Naive thymus-derived CD8-positive, alpha-beta T cell (primary cell): ENCODE measurements at places on chromosomes 1 and 21.

GRCh38 chr1:44660176-44660575 is 14.1 kb downstream of the TMEM53 start:
- DNase-seq, result no peak

DNA sequence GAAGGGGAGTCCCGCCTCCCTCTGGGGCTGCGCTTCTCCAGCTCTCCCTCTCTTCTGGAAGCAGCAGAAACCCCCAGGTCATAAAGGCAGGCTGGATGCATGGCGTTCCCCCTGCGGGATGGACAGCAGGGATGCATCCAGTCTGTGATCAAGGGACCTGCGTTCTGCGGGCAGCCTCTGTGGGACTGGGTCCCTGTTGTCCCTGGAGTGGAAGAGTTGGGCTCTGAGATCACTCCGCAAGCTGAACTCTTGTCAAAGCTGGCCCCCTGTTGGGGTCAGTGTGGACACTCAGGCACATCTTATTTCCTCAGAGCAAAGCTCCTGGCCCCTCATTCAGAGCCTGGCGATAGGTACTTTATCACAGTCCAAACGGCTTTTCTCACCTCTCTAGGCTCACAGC is 341.2 kb downstream of the PTPRU start:
- no peak for DNase-seq

DNA sequence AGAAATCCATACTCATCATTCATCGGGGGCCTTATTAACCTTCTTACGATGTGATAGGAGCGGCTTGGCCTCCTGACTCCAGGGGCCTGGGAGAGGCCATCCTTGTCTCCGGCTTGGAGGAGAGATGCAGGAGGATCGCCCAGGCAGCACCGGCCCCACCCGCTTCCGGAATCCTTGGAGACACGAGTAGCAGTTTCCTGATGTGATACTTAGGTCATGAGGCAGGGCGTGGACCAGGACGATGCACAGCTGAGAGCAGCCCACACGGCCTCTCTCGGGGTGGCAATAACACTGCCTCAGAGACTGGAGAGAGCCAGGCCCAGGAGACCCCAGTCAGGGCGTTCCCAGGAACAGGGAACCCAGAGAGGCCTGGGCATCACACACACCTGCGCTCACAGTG is 163.6 kb upstream of the ARHGEF16 start:
- DNase-seq, result no peak

DNA sequence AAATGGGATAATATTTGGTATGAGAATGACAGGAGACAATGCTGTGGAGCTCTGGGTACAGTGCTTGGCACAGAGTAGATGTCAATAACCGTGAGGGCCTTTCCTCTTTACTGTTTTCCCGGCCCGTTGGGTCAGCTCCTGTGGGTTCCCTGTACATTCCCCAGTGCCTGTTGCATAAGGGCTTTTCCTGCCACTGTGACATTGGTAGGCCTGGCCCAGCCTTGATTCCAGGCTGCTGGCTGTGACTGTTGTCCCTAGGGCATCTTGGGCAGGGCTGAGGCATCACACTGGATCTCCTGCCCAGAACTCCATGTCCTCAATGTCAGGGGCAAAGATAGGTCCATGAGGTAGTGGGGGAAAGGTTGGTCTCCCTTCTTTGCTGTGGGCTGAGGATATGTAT is 25.8 kb upstream of the MYCL start:
- DNase-seq, result no peak

- no peak for DNase-seq
Measured at GRCh38 chr1:61536174-61537108, 188.5 kb downstream of the TM2D1 start.

GRCh38 chr1:240737298-240737697 is 125.3 kb upstream of the GREM2 start:
- DNase-seq, result no peak

DNA sequence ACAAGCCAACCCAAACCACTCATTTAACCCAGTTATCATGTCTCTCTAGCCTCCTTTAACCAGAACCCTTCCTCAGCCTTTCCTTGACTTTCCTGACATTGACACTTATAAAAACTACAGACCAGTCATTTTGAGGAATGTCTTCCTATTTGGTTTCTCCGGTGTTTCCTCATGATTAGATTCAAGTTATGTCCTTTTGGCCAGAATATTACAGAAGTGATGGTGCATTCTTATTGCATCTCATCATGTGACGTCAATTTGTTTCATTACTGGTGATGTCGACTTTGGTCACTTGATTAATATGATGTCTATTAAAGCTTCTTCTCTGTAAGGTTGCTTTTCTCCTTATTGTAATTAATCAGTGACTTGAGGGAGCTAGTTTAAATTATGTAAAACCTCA is 6.1 kb upstream of the RCSD1 start:
- no peak for DNase-seq

- DNase-seq, result peak; percentile 22
Measured at GRCh38 chr1:52032785-52033131, 852 bp downstream of the KTI12 start.

DNA sequence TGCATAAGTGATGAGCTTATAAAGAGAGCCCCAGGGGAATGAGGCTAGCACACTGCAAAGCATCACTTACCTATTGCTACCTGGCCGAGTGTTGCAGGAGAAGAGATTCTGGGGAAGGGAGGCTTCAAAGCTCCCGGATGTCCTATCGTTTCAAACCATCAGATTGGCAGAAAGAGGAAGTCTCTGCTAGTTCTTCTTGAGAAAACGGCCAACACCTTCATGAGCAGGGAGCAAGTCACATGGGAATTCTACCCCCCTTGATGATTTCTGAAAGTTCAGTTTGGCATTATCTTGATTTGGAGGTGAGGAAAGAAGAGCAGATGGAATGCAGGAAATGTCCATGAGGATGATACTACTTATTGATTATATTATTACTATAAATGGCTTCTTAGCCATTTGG is 16.2 kb downstream of the SYF2 start:
- no peak for DNase-seq

- DNase-seq, result no peak
Measured at GRCh38 chr21:32141318-32141633, 137.6 kb downstream of the MIS18A start.

DNA sequence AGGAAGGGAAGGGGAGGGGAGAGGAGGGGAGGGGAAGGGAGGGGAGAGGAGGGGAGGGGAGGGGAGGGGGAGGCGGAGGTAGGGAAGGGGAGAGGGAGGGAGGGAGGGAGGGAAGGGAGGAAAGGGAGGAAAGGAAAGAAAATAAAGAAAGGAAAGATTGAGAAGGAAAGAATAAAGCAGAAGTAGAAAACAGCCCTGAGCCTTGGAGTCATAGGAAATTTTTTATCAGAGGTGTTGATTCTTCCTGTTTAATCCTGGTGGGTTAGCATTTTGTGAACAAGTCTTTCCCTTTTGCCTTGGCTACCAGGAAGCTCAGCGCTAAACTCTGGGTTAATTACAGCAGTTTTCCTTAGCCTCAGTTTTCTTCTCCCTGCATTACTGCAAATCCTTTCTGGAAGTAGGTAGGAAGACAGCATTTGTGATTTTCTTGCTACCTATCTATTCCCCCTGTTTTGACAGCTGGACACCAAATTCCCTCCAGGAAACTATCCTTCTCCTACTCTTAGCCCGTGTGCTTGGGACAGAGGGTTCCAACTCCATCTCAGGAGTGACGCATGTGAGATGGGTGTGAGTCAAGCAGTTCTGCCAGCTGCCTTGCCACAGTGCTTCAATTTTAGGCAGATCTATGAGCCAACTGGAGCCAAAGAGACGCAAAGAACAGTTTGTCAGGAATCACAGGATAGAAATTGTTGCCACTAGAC is 26.9 kb downstream of the TOMM20 start:
- DNase-seq, result no peak

GRCh38 chr21:33308586-33309490 is 15.9 kb upstream of the IFNAR1 start:
- no peak for DNase-seq

GRCh38 chr1:90834886-90835660 is 118.0 kb upstream of the BARHL2 start:
- DNase-seq, result no peak

GRCh38 chr1:65477414-65478378 is 57.2 kb downstream of the LEPR start:
- DNase-seq, result no peak

DNA sequence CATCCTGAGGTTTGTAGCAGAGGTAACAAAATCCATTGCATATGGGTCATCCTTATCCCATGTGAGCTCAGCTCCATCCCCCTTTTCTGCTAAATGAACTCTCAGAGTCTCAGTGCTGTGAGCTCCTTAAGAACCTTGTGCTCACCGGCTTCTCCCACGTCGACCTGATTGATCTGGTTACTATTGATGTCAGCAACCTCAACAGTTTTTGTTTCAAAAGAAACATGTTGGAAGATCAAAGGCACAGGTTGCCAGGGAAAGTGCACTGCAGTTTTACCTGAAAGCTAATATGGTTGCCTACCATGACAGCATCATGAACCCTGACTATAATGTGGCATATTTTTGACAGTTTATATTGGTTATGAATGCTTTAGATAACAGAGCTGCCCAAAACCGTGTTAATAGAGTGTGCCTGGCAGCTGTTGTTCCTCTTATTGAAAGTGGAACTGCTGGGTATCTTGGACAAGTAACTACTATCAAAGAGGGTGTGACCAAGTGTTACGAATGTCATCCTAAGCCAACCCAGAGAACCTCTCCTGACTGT is 131.4 kb downstream of the HS2ST1 start:
- DNase-seq, result peak; percentile 87

DNA sequence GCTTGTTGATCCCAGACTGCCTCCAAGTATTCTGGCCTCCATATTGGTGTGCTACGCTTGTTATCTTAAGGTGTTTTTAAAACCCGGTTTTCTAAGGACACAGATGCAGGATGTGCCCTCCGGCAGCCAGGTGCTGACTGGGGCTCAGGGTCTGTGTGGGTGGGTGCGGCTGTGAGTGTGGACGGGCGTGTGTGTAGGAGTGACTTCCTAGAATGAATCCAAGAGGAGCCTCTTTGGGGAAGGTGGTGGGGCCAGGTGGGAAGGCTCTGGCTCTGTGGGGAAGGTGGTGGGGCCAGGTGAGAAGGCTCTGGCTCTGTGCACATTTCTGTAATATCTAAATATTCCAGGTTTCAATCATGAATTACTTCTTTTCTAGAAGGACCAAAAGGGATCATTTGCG is 12.8 kb upstream of the TSPEAR start:
- no peak for DNase-seq

GRCh38 chr1:172540635-172541034 is 7.7 kb downstream of the SUCO start:
- no peak for DNase-seq

DNA sequence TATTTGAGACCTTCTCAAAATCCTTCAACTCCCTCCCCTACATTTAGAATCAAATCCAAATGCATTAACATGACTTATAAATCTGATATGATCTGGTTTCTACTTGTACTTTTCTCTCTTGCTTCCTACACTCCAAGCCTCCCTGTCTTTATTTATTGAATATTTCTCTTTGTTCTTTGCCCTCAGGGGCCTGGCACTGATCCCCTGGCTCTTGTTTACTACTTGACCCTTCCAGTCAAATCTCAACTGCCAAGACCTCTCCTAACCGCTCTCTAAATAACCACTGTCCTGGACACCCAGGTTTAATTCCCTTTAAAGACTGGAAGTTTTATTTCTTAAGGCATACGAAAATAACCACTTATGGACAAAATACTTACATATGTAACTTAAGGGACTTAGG is 248.9 kb downstream of the CHRM3 start:
- no peak for DNase-seq

GRCh38 chr1:35574125-35574654 is 1.1 kb downstream of the TFAP2E start:
- no peak for DNase-seq

DNA sequence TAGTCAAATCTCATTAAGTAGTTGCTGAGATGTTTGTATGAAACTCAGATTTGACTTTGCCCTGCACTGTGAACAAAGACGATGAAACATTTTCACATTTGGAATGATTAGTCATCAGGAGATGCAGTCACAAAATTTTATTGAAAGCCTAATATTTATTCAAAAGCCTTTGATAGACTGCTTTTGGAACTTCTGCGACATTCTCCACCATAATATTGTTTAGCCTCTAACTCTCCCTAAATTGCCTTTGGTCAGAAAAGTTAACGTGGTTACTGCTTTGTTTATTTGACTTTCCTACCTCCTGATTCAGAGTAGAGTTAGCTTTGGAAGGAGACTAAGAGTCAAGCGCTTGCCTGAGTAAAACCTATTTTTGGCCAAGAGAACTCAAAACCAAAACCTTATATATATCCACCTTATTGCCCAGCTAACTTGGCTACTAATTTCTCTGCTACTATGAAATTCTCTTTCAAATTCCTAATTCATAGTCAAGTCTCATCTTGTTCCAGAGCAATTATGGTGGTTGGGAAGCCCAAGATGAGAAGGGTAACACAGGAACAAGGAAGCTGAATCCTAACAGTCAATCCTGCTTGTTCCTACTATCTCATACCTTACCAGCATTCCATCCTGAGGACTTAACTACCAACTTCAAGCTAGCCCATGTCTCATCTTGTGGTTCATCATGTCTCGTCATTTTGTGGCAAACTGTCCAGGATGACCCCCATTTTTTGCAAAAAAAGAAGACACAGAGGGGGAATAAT is 429.6 kb downstream of the USP25 start:
- no peak for DNase-seq

- DNase-seq, result no peak
Measured at GRCh38 chr1:236687273-236687672, 974 bp downstream of the ACTN2 start.

DNA sequence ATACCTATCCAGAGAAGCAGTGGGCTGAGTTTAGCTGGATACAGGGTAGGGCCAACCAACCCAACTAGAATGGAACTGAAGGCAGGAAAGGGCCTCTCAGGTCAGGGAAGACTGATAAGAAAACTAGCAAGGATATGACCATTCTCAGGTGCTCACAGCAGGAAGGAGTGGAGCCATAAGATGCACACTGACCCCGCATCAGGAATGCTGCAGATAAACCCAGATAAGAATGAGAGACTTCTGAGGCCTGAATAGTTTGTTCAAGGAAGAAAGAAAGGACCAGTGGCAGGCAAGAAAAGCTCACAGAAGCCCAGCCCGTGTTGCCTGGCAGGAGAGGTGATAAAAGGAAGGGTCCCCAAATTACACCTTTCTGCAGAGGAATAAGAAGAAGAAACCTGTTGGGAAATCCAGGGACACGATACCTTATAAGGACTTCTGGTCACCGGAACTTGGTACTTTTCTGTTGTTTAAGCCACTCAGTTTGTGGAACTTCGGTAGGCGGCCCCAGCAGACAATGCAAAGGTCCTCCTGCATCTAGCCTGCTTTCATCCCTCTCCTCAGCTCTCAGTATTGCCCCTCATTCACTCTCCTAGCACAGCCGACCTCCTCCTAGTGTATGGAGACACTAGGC is 58.9 kb downstream of the ATP1A1 start:
- DNase-seq, result no peak

- no peak for DNase-seq
Measured at GRCh38 chr1:200317236-200317635, 92.6 kb downstream of the ZNF281 start.

DNA sequence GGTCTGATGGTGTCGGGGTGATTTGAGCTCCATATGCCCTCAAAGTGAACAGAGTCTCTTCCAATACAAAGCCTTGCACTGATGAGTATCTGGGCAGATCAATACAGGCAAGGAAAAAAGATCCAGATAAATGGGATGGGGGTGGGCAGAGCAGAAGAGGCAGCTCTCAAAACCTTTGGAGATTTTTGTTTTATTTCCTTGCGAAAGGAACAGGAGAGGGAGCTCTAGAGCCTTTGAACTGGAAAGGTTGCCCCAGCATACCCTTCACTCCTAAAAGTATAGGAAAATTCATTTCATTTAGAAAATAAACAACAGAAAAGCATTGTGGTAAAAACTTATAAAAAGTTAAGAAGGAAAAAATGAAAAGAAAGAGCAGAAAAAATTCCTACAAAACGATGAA is 31.4 kb upstream of the OLIG2 start:
- no peak for DNase-seq
